ENCODE measurements at places on chromosomes 4 and X.

DNA sequence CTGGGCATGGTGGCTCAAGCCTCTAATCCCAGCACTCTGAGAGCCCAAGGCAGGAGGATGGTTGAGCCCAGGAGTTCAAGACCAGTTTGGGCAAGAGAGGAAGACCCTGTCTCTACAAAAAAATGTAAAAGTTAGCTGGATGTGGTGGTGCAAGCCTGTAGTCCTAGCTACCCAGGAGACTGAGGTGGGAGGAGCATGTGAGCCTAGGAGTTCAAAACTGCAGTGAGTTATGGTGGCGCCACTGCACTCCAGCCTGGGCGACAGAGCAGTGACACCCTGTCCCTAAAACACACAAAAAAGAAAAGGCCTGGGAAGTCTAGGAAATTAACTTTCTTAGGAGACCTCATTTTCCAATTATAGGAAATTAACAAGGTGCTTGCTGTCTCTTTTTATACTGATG lies 76.8 kb downstream of the JAKMIP1 start:
- DNase-seq: no peak

DNA sequence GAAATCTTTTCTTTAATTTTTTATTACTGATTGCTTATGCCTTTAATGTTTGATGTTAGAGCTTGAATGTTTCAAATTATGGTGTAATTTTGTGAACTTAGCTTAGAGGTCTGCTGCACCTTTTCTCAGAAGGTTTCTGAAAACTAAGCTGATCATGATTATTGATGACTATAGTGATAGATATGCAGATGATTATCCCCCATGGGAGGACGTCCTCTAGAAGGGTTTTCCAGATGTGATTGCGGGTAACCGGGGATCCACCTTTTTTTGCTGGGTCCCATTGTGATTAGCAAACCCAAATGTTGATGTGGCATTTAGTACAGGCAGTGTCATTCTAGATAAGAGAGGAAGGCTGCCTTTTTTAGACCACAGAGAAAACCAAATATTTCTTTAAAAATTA lies 272.9 kb downstream of the FBXO8 start:
- no peak for DNase-seq

DNA sequence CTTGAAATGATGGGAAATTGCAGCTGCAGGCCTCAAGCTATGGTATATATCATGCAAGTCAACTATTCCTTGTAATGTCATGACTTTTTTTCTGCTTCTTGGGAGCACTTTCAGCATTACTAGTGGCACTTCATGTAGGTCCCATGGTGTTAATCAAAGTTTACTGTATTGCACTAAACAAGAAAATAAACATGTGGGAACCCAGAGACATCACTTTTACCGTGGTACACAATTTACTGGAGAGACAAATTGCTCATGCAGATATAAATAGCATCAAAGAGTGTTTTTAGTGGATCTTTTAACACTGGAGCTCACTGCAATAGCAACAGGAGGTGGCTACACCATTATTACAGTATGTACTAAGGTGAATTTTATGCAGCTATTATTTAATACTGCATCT lies 79.2 kb downstream of the UNC5C start:
- no peak for DNase-seq

GRCh38 chrX:132171881-132172280 lies 44.1 kb upstream of the FRMD7 start:
- DNase-seq: no peak

GRCh38 chrX:65696613-65697012 lies 29.2 kb downstream of the MSN start:
- DNase-seq: no peak

- DNase-seq: no peak
Measured at GRCh38 chrX:141732031-141732430, 33.5 kb upstream of the SPANXD start.

DNA sequence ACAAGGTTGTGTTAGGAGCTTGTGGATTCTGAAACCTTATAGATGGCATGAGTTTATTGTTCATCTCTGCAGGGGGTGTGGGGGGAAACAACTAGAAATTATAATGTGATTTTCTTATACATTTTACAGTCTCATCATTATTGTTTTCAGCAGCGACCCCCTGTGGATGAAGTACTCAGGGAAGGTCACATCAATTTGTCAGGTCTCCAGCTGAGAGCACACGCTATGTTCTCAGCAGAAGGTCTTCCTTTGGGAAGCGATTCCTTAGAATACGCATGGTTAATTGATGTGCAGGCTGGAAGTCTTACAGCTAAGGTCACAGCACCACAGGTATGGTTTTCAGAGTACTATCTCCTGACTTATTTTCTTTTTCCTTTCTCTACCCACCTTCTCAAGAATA lies 72.2 kb downstream of the BLTP1 start:
- no peak for DNase-seq

- no peak for DNase-seq
Measured at GRCh38 chr4:134627366-134627765, 425.8 kb upstream of the PABPC4L start.

GRCh38 chr4:169039251-169039954 lies 29.3 kb upstream of the CBR4 start:
- DNase-seq: no peak

GRCh38 chr4:147201016-147201415 lies 255.4 kb upstream of the TTC29 start:
- no peak for DNase-seq

DNA sequence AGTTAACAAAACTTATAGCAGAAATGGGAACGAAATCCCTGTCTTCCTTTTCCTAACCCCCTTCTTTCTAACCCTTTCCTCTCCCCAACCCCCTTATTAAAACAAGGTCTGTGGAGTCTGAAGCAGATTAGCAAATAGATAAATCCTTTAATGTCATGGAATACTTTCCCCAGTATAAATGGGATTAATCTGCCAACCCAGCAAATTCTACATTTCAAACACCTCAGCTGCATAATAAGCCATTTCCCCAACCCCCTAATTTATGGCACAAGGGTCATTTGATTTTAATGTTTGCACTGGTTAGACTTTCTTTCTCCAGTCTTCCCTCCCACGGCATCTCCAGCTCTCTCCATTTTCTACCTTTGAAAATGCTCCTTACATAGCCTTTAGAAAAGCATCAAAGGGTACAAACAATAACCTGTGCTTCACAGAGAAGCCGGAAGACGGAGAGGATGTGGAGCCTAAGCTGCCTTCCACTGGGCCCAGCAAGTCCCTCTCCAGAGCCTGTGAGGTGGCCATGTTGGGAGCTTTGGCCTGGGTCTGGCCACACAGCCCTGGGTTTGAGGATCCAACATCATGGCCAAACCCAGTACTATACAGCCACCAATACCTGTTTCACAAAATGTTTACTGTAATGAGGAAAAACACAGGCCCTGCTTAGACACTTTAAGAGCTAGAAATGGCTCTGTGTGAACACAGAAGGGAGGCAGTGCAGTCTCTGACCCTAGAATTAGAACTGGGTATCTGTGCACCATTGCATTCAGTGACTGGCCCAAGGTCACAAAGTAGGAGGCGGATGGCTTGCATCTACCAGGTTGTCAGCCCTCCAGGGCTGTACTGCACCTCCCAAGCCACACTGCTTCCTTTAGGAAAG lies 56.9 kb upstream of the SPRY1 start:
- no peak for DNase-seq

GRCh38 chrX:34586936-34587335 lies 70.1 kb downstream of the TMEM47 start:
- no peak for DNase-seq

GRCh38 chr4:161841759-161842158 lies 322.0 kb downstream of the FSTL5 start:
- DNase-seq: no peak

GRCh38 chr4:78131403-78131802 lies 74.3 kb downstream of the FRAS1 start:
- DNase-seq: no peak

DNA sequence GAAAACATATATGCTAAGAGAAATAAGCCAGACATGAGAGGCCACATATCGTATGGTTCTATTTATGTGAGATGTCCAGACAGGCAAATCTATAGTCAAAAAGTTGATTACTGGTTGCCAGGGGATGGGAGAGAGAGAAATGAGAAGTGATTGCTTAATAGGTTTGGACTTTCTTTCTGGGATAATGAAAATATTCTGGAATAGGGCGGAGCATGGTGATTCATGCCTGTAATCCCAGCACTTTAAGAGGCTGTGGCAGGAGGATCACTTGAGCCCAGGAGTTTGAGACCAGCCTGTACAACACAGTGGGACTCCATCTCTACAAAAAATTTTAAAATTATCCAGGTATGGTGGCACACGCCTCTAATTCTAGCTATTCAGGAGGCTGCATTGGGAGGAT lies 22.4 kb downstream of the RBM47 start:
- no peak for DNase-seq

DNA sequence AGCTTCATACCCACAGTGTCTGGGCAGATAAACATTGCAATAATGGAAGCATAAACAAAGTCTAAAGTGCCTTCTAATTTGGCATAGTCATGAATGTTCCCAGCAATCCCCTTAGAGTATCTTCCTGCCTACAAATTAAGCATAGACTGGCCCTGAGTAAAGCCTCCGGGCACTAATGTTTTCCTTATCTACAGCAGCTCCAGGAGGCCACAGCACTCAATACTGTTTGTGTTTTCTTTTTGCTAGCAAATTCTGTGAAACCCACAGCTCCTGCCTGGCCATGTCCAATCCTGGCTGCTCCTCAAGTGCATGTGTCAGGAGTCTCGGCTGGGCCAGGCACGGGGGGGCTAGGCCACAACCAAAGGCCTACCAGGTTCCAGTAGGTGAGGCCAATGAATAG lies 102.7 kb upstream of the TBC1D9 start:
- DNase-seq: no peak

DNA sequence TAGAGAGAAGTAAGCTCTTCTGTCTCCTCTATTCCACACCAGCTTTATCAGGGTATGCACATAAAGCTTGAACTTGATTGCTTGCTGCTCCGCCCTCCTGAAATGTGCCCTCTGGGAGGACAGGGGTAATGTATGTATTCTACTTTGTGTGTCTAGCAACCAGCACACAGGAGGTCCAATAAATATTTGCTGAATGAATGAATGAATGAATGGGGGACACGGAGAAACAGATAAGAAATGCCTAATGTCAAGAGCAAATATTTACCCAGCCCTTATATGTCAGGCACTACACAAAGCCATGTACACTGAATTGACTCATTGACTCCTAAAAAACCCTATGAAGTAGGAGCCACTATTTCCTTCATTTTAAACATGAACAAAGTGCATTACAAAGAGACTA lies 2.3 kb upstream of the MSL3 start:
- no peak for DNase-seq

GRCh38 chr4:77605210-77605902 lies at the start of gene CXCL13:
Gene CXCL13, plus strand, starts transcription at chr4:77605820. Its CDS starts 46 bp downstream, at chr4:77605866.
- DNase-seq: no peak

DNA sequence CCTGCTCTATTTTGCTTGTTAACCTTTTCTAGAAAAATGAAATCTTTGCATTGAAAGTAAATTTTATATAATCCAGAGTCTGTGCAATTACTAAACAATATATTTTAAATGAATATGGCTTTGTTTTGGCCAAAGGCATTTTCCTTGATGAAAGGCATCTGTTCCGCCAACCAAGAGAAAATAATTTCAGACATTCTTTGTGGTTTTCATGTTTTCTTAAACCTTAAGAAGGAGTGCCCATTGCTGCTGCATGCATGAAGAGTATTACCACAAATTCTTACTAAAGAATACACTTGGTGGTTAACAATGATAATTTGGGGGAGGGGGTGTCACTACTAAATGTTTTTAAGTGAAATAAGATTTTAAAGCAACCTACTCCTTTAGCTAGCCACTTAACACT lies 2.7 kb upstream of the PDGFC start:
- no peak for DNase-seq

DNA sequence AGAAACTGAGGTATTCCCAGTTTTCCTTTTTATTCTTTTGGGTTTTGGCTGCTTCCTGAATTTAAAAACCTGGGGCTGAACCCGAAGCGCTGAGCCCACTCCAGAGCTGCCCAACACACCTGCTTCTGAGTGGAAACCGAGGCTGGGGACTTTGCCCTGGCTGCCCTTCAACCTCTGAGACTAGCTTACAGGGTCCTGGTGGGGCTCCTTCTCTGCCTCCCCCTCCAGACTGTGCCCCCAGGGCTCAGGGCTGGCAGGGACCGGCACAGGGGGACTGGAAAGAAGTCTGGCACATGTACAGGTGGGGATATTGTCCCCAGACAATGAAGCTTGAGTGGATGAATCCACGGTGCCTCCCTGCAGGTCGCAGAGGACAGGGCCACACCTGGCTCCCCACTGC lies 240.4 kb upstream of the PSAPL1 start:
- no peak for DNase-seq

- DNase-seq: no peak
Measured at GRCh38 chr4:36930562-36931111, 313.9 kb upstream of the NWD2 start.

DNA sequence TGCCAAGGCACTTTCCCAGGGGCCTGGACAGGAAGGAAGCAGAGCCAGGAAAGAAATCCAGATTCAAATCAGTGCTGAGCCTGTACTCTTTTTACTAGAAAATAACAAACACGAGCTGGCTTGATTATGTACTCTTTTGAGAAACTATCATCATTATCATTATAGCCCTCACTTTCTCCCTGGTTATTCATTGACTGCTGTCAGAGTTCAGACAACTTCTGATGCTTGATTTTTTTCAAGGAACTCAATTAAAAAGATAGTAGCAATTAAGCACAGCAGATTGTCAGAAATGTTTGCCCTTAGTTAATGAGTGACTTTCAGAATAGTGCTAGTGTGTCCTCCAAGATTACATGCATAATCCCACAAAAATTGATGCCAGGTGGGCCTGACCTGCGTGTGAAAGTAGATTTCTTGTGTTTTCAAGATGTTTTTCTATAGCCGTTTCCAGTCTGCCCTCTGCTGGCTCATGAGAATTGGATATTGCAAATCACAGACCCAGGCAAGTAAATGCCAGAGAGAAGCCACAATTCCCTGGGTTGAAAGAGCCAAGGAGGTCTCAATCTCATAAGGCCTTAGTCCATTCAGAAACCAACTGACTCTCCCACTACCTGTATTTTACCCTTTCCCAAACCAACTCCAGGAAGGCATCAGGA lies 14.3 kb upstream of the PNPLA4 start:
- DNase-seq: no peak

- no peak for DNase-seq
Measured at GRCh38 chrX:35380808-35381700, 417.1 kb upstream of the MAGEB16 start.

- no peak for DNase-seq
Measured at GRCh38 chr4:77344784-77345183, 187.8 kb downstream of the CCNG2 start.

DNA sequence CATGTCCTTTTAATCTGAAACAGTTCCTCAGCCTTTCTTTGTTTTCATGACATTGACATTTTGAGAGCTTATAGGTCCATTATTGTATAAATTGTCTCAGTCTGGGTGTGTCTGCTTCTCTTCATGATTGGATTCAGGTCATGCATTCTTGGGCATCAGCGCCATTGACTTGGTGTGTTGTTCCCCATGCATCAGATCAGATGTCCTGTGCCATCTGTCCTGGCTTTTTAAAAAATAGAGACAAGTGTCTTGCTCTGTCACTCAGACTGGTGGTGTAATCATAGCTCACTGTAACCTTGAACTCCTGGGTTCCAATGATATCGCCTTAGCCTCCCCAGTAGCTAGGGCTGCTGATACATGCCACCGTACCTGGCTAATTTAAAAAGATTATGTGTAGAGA lies 55.7 kb downstream of the TBC1D14 start:
- DNase-seq: no peak

GRCh38 chrX:39850630-39851152 lies 247.1 kb downstream of the BCOR start:
- no peak for DNase-seq

- DNase-seq: no peak
Measured at GRCh38 chrX:154121961-154122360, 22.1 kb upstream of the OPN1LW start.

Measured in pulmonary artery endothelial cell (primary cell).